MCF 10A (cell line): ENCODE measurements at places on chromosomes 5 and 9. TPM values are rescaled to one million over a fixed set of nuclear protein-coding genes. Genes with fewer than 3 reads are reported as not detected.
A peak's percentile ranks its signal among the peaks of the same experiment; 100 is the strongest.

PRUNE2 gene
- total RNA-seq, result 0.29 and 0.63 TPM in 2 replicates

LRRC26 gene
- not detected in 2 replicates for total RNA-seq

CAPSL gene
- not detected in 2 replicates for total RNA-seq

MYORG gene
- 2.4 and 2.9 TPM in 2 replicates for total RNA-seq

TAS2R1 gene
- not detected in 2 replicates for total RNA-seq

PCDHGA8 gene
- total RNA-seq, result 0.28 and 0.56 TPM in 2 replicates

ZDHHC11 gene
- 2.0 and 7.0 TPM in 2 replicates for total RNA-seq

SET gene
- 512 and 563 TPM in 2 replicates for total RNA-seq

PCDHB3 gene
- total RNA-seq, result 0.42 and 0.49 TPM in 2 replicates

PHPT1 gene
- 173 and 193 TPM in 2 replicates for total RNA-seq

CCNO gene
- 10.6 and 11.7 TPM in 2 replicates for total RNA-seq

GRCh38 chr5:168092209-168093185 is 198.9 kb upstream of the WWC1 start:
- peak; percentile 30 for DNase-seq

DNA sequence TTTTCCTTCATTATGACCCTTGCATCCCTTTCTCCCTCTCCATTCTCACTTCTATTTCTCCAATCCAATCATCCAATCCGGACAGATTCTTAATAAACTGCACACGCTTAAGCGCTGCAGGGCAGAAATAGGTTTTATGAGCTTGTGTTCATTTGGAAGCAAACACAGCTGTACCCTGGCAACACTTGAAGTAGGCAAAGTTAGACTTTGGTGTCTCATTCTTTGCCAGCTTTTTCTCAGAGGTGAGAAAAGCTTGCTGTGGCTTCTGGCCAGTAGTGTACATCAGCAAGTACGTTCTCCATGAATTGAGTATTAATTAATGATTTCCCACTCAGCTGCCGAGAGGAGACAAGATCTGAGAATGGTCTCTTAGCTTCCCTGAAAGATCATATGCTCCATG is 88.5 kb downstream of the FBXO4 start:
- no peak for DNase-seq

- DNase-seq, result peak; percentile 93
These were observed at the start of the genes DHX29 and MTREX for GRCh38 chr5:55307383-55308253. Gene DHX29 (minus strand): TSS chr5:55307694. CDS start chr5:55307573, 121 bp downstream. Gene MTREX (plus strand): TSS chr5:55307989. CDS start chr5:55308014, 25 bp downstream.

GRCh38 chr5:136560126-136560525 is 194.8 kb upstream of the TRPC7 start:
- no peak for DNase-seq

DNA sequence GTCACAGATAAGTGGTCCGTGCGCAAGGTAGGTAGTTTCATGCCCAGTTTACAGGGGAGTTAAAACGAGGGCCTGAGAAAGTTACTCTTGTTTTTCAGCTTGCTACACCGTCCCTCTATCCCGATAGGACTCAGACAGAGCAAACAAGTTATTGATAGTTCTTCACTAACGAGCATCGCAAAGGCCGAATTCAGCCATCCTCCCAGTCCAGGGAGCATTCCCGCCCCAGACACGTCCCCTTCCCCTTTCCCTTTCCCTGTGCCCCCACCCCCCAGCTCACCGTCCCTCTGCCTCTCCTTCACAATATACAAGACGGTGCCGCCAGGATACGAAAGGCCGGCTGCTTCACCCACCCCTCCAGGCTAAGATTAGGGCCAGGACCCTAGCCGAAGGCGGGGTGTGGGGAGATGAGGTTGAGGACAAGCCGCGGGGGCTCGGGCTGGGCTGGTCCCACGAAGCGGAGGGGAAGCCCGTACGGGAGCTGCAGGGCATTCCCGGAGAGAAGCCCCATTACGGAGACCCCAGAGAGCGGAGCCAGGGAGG is 599 bp downstream of the KIAA1191 start:
- peak; percentile 39 for DNase-seq

DNA sequence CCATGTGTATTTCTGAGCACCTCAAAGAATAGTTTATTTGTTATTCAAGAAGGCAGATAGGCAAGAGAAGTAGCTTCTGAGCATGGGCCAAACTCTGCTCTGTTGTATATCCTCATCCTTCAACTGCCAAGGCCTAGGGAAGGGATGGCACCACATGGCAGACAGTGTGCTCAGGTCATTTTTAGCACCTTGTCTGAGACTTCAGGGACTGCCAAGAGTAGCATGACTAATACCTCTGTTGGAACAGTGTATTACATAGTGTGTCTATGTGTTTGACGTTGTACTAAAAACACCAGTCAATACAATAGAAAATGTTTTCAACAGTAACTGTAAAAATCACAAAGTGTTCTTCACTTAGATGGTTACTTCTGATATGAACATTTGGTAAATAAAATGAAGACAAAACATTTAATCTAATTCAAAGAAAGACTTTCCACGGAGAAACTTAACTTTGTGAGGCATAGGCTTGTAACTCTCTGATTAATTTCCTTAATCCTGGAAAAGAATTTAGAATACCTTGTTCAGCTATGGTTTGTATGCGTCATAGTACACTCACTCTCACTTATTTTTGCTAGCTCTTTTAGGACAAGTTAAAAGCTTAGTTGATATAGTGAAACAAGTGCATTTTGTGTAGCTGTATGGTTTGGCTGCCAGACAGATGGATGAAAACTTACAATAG is 318.4 kb upstream of the RIOK2 start:
- DNase-seq, result peak; percentile 52

GRCh38 chr5:142998316-142999020 is 228.3 kb downstream of the ARHGAP26 start:
- no peak for DNase-seq

GRCh38 chr5:109994135-109994534 is 304.4 kb downstream of the MAN2A1 start:
- DNase-seq, result no peak

GRCh38 chr5:65825408-65826328 is 100.7 kb upstream of the ERBIN start:
- DNase-seq, result no peak

GRCh38 chr5:87393331-87393730 is 19.4 kb downstream of the CCNH start:
- DNase-seq, result peak; percentile 56

GRCh38 chr5:179914032-179914755 is 6.5 kb upstream of the TBC1D9B start:
- DNase-seq, result peak; percentile 81

GRCh38 chr9:129604766-129605163 is 16.1 kb downstream of the C9orf50 start:
- DNase-seq, result no peak

- DNase-seq, result no peak
These were observed 102.9 kb downstream of the MARCHF11 start for GRCh38 chr5:16076657-16077056.

- DNase-seq, result no peak
These were observed 174.3 kb downstream of the PAPPA start for GRCh38 chr9:116327701-116328405.

GRCh38 chr9:94586814-94587213 is 6.8 kb downstream of the FBP2 start:
- DNase-seq, result no peak

DNA sequence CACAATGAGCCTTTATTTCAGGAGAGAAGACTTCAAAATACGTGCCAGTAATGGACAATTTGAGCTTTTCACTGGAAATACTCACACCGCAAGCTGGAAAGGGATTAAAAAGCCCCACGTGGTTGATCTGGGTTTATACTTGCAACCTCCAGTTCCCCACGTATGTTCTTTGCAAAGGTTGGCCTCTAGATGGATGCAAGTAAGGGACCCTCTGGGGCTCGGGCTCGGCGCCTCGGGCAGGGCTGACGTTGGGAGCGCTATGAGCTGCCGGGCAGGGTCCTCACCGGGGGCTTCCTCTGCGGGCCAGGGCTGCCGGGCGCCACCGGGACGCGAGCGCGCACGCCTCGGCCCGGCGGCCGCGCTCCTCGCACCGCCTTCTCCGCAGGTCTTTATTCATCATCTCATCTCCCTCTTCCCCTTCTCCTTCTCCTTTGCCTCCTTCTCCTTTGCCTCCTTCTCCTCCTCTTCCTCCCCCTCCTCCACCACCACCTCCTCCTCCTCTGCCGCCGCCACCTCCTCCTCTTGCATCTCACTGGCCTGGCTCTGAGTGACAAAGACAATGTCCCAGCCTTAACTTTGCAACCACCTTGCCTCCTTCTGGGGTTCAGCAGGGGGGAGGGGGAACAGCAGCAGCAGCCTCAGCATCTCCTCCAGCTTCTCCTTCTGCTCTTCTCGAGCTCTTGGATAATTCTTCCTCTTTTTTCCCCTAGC is 701 bp upstream of the ZNF462 start:
- DNase-seq, result peak; percentile 46

DNA sequence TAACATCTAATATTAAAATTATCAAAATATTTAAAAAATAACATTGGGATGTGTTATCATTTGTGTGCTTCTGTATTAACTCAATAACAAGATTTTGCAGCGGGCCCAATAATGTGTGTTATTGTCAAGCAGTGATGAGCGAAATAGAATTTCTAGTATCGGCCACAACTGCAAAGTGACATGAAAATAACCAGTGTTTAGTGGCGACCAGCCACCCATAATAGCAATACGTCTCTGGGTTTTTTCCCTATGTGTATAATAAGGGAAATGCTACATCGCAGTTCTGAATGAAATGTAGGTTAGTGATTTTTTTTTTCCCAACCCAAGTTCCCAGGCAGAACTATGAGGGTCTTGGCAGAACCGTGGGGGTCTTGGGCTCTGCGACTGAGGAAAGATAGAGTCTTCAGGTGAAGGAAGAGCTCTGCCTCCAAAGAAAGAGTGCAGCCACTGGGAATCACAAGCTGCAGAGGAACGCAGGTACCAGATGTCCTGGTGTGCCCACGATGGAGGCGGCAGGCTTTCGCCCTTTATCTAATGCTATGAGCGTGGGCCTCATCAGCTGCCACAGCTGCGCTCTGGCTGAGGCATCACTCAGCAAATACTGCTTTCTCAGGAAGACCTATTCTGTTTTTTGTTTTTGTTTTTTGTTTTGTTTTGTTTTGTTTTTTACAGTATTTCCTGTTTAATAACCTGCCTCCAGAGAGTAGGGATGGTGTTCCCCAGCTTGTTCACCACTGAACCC is 235.0 kb downstream of the ROR2 start:
- no peak for DNase-seq

GRCh38 chr5:144368556-144368955 is 197.9 kb downstream of the KCTD16 start:
- peak; percentile 32 for DNase-seq
